ENCODE measurements at places on chromosomes 1 and 21.
A peak's percentile ranks its signal among the peaks of the same experiment; 100 is the strongest.

GRCh38 chr21:36949171-36950141, 17.0 kb downstream of the HLCS start:
- no peak for DNase-seq

DNA sequence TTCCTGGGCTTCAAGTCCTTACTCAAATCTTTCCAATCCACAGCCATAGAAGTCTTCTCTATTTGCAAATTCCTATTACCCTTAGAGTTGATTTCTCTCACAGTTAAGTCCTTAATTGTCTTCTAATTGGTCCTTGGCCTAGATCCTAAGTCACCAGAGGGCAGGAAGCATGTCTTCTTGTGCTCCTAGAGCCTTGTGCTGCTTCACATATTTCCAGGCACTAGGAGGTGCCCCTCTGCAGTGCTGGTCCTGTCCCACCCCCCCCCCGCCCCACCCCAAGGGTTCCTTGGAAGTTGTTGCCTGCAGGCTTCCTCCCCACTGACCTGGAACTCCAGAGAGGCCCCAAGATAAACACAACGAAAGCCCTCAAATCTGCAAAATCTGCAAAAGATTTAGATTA, 28.1 kb upstream of the TARBP1 start:
- DNase-seq = no peak

GRCh38 chr1:195574511-195574910, 1033.7 kb downstream of the KCNT2 start:
- DNase-seq = no peak

GRCh38 chr1:91529856-91530255, 29.2 kb downstream of the CDC7 start:
- no peak for DNase-seq

DNA sequence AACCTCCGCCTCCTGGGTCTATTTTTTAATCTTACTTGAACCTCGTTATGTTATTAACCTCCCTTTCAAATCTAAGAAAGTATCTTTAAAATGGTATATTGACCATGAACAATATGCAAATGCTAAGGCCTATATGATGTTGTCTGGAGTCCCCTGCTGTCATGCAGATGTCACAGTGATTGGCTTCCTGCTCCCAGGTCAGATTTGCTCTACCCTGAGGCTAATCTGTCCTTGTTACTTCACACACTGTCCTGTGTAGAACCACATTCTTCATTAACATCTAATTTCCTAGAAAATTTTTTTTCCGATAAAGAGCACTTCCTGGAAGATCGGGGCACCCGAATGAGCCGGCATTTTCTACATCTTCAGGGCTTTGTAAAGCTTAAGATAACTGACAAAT, 306.6 kb downstream of the MRPL39 start:
- DNase-seq = no peak

GRCh38 chr1:62783736-62784508, at the start of gene ATG4C:
ATG4C (plus strand) TSS chr1:62784132; CDS start chr1:62803787, 19,655 bp downstream.
- DNase-seq = peak; percentile 81

- no peak for DNase-seq
Observed at GRCh38 chr1:68919075-68919474, 422.2 kb upstream of the DEPDC1 start.

GRCh38 chr1:235327559-235328270, at the start of gene ARID4B:
ARID4B (minus strand) TSS chr1:235328179; CDS start chr1:235326919, 1,260 bp downstream.
- peak; percentile 36 for DNase-seq

- DNase-seq = no peak
Observed at GRCh38 chr1:65166572-65167305, 18.7 kb downstream of the AK4 start.

GRCh38 chr1:15848143-15848928, 829 bp downstream of the SPEN start:
- DNase-seq = peak; percentile 31

DNA sequence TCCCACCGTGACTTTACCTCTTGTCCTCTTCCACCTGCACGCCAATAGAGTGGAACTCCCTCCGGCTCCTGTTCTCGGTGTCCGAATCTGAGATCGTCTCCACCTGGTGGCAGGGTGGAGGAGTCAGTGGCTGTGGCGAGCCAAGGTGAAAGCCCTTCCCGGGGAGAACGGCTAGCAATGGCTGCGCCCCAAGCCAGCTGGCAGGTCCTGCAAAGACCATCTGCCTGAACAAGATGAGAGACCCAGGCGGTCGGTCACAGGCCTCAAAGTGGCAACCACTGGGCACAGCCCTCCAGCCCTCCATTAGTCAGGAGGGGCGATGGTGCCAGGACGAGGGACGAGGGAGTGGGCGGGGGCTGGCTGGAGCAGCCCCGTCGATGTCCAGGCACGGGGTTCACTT, 25.4 kb upstream of the SMIM12 start:
- DNase-seq = no peak

DNA sequence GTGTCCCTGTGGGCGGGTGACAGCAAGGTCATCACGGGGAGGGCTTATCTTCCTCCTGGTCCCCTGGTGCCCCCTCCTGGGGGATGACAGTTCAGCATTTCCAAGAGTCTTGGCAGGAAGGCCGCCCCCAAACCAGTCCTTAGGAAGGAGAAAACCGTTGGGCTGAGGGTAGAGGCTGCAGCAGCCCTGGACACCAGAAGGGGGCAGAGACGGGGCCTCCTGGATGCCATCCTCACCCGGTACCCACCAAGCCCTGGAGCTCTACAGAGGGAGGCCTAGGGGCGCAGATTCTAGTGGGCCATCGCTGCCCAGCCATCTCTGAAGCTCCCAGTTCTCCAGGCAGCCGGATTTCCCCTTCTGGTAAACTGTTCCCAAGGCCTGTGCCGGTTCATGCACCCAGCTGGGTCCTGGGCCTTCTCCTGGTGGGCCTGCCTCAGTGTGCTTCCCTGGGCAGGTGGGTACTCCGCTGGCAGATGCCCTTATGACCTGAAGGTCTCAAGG, 14.8 kb upstream of the ZNF669 start:
- DNase-seq = no peak

DNA sequence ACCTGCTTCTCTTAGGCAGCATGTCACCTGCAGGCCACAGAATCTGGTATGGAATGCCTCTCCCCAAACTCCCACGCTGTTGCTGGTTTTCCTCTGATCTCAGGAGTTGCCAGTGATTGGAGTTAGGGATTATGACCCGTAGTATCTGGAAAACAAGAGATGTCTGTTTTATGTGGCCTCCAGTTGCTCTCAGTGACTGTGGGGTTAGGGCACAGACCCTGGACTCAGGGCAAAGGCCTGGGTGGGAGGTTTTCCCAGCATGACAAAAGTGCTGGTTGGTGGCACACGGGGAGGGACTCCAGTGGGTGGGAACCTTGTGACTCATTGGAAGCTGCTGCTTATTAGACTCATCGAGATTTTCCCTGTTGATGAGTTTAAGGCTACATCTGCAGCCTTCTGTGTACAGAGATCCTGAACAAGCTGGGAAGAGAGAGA, at the start of gene NR1I3:
Gene NR1I3 (minus strand): TSS at position 165 of the 435 bp plus-strand sequence. CDS start 1,638 bp downstream, outside the sequence.
- no peak for DNase-seq

DNA sequence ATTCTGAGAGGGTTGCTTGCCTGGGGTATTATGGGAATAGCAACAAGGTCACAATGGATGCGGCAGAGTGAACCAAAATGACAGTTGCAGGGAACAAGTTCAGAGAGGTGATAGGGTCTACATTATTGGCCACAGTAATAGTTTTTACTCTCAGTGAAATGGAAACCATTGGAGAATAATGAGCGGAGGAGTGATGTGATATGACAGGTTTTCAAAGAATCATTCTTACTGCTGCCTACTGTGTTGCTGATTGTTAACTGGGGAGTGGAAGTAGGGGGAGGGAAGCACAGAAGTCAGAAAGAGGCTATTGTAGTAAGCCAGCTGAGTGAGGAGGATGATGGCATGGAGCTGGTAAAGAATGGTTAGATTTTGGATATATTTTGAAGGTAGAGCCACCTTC, 195.2 kb upstream of the HOOK1 start:
- DNase-seq = no peak

DNA sequence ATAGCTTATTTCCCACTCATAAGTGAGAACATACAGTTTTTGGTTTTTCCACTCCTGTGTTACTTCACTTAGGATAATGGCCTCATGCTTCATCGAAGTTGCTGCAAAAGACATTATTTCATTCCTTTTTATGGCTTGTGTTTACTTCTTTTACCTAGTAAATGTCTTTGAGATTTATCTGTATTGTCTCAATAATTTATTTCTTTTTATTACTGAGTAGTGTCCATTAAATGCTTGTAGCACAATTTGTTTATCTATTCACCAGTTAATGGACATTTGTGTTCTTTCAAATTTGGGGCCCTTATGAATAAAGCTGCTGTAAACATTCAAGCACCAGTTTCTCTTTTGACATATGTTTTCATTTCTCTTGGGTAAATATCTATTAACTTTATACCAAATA, 86.0 kb downstream of the UCHL5 start:
- no peak for DNase-seq

DNA sequence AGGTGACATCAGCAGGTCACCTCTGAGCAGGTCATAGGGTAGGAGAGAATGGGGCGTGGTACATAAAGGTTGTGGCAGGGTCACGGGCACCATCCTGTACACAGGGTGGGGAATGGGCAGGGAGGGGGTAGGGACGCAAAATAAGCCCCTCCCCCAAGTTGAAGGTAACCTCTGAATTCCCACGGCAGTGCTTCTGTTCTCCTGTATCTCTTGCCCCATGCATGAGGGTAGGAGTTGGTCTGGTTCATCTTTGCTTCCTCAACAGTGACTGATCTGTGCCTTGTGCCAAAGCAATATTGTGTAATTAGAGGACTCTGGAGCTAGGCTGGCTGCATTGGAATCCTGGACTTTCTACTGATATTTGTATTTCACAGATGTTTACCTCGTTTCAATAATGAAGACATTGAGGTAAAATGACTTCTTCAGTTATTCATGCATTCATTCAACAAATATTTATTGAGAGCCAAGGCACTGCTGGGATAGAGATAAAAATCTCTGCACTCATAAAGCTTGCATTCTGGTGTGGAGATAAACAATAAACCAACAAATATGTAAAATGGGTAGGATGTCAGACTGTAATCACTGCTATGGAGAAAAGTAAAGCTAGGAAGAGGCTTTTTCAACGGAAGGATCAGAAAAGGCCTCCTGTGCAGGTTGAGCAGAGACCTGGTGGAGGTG, 18.4 kb upstream of the GFI1 start:
- DNase-seq = no peak

GRCh38 chr1:174791863-174792262, 207.9 kb upstream of the CACYBP start:
- no peak for DNase-seq

DNA sequence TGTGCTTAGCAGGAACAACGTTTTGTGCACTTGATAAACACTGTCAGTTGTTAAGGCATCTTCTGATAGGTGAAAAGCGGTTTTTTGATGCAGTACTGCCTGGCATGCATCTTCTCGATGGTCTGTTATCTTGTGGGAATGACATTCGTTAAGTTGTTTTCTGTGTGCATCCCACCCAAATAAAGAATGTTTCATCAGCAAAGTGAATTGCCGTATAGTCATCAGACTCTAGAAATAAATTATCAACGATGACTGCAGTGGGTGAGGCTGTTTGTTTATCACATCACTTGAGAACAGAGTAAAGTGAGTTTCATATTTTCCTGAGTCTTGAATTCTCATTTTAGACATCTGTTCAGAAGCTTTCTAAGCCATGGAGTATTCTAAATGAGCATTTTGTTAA, 34.1 kb downstream of the NFIA start:
- DNase-seq = no peak

GRCh38 chr1:51956528-51957509, 33.7 kb downstream of the RAB3B start:
- no peak for DNase-seq

GRCh38 chr1:164699815-164700491, 141.0 kb downstream of the PBX1 start:
- DNase-seq = no peak

DNA sequence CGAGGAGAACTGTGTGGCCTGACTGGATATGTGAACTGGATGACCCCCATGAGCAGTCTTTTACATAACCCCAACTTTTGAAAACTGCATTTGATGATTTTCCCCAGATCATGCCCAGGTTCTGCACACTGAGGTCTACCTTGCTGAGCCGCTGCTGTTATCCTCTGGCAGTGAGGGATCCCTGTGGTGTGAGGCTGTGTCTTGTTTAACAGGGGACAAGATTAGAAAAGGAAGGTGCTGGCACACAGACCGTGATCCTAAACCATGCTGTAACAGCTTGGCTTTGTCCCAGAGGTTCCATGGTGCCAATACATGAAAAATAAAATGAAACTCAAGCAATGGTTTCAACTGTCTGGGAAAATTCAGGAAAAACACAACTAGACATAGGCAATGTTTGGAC, 134.2 kb downstream of the ZZZ3 start:
- no peak for DNase-seq

DNA sequence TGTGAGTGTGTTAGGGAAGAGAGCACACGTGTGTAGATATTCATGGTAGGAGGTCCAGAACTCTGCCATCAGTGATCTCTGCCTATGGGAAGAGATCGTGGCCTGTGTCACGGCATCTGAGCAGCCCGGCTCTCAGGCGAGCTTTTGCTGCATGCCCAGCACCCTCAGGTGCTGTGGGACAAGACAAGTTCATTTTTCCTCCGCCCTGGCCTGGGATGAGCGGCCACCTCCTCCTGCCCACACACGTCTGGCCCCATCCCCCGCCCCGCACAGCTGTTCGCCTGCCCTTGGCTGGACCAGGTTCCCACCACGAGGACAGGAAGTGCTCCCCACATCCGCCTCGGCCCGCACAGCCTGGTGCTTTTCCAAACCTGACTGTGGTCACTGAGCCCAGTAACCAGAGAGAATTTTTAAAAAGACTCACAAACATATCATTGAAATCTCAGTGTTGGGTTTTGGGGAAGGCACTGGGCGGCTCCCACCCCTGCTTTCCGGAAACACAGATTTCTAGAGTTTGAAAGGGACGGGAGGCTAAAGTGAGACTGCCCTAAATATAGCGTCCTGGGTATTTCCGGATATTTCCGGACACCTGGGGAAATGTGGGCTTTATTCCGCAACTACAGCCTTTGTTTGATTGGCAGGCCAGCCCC, 18.0 kb downstream of the BMP8A start:
- DNase-seq = no peak

GRCh38 chr1:61375082-61375880, 292.9 kb downstream of the NFIA start:
- no peak for DNase-seq

GRCh38 chr1:117826540-117827078, 102.8 kb downstream of the GDAP2 start:
- no peak for DNase-seq

DNA sequence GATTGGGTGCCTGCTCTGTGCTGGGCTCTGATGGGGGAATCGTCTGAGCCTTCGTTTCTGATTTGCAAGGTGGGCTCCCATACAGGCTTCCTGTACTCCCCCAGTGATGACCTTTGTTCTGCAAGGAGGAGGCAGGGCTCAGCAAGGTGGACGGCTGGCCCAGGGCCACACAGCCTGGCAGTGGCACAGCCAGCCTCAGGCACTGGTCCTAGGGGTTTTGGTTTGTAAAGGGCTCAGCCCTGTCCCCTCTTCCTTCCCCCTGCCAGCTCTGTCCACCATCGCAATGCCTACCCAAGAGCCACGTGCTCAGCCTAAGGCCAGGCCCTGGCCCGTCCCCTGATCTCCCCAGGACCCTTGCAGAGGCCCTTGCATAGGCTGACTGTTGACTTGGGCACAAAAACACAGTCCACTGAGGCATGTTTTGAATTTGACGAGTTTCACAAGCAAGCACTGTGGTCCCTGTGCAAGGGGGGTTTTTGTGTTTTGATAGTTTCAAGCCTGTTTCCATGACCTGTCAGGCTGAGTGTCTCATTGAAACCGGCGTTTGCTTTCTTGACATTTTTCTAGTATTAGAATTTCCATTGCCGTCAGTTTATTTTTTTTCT, 39.5 kb upstream of the TNFRSF1B start:
- DNase-seq = no peak

Measured in stimulated activated CD8-positive, alpha-beta memory T cell treated with anti-CD3 and anti-CD28 coated beads, Interleukin-4, amount 100 ng/mL, for 24 hours (primary cell).